Fibroblast of skin of abdomen (primary cell): ENCODE measurements at places on chromosomes 7 and 10.
A peak's percentile ranks its signal among the peaks of the same experiment; 100 is the strongest.

- no peak for DNase-seq
These were observed 254.3 kb downstream of the CDK14 start for GRCh38 chr7:90850471-90850870.

- DNase-seq = peak; percentile 87
These were observed 34.3 kb upstream of the TMEM26 start for GRCh38 chr10:61487506-61487905.

DNA sequence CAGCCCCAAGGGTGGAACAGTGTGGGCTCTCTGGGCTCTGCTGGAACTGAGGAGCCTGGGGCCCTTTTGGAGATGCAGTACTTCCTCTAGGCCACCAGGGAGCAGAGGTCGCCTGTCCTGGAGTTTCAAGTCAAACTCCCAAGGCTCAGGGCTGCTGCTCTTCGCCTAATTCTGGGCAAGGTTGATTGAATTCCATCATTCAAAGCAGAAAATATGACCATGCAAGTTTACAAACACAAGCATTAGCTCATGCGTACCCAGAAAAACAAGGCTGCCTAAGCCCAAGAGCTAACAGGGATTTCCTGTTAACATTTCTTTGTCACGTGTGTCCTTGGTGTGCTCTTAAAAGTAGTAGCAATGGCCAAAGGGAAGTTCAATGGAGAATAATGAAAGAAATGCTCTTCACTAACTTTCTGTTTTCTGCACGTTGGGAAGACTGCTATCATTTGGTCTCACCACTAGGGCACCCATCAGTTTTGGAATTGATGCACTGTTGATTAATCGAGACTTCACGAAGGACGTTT, 20.1 kb downstream of the LDB3 start:
- peak; percentile 74 for DNase-seq

DNA sequence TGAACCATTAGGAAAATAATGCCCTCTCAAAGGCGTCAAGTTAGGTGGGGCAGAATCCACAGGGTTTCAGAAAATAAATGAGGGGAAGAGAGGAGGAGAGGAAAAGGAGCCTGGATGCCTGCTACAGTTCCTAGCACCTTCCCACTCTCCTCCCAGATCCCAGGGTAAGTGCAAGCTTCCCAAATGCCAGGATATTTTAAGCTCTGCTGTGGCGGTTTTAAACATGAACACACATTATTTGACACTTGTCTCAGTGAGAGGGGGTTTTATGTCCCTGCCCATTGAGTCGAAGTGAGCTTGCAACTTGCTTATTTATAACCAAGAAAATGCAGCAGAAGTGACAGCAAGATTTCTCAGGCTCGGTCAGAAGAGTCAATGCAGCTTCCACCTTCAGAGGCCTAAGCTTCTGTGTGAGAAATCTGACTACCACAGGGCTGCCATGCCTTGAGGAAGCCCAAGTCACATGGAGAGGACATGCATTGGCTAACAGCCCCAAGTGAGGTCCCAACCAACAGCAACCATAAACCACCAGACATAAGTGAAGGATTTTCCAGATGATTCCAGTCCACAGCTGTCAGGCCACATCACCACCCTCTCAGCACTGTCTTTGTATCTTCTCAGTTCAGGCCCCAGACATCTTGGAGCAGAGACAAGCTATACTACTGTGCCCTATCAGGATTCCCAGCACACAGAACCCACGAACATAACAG, 17.9 kb upstream of the BMPER start:
- no peak for DNase-seq

- peak; percentile 17 for DNase-seq
These were observed 1174.3 kb downstream of the GATA3 start for GRCh38 chr10:9228771-9229170.

DNA sequence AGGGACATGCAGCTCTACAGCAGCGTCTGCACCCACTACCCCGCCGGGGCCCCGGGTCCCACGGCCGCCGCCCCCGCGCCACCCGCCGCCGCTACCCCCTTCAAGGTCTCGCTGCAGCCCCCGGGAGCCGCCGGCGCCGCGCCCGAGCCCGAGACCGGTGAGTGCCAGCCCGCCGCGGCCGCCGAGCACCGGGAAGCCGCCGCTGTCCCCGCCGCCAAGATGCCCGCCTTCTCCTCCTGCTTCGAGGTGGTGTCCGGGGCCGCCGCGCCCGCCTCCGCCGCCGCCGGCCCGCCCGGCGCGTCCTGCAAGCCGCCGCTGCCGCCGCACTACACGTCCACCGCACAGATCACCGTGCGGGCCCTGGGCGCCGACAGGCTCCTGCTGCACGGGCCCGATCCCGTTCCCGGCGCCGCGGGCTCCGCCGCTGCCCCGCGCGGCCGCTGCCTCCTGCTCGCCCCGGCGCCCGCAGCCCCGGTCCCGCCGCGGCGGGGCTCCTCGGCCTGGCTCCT, 631 bp downstream of the OTUD1 start:
- peak; percentile 12 for DNase-seq

- DNase-seq = peak; percentile 18
These were observed 6.2 kb upstream of the MBL2 start for GRCh38 chr10:52778511-52779392.

DNA sequence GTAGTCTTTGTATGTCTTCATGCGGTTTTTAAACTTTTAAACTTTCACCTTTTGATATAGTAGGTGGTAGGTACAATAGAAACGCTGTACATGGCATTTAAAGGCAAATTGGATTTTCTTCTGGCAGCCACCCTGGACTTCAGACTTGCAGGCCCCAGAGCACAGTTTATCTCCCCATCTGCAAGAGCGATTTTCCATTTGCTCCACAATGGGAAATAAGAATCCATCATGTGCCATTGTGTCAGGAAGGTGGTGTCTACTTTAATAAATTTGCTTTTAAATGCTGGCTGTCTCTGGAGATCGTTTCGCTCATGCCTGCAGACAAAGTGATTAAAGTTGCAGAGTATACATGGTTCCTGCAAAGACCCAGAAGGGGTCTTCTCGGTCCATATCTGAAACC, 38.9 kb downstream of the UNC5B start:
- no peak for DNase-seq

GRCh38 chr7:104366390-104366789, 38.0 kb downstream of the LHFPL3 start:
- no peak for DNase-seq

GRCh38 chr7:104553074-104553473, 224.7 kb downstream of the LHFPL3 start:
- no peak for DNase-seq

- DNase-seq = no peak
These were observed 9.4 kb downstream of the RNF133 start for GRCh38 chr7:122689346-122690109.

DNA sequence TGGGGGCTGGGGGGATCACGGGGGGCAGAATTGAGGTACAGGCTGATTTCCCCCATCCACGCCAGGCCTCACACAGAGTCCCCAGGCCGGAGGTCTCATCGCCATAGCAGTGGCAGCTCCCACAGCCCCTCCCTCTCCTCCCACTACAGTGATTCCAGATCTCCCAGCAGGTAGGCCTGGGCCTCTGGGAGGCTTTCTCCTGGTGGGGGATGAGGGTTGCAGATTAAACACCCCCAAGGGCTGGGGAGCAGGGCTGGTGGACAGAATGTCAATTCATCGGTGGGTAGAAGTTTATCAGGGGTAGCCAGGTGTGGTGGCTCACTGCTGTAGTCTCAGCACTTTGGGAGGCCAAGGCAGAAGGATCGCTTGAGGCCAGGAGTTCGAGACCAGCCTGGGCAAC, 37.2 kb upstream of the HSPB1 start:
- DNase-seq = no peak

- no peak for DNase-seq
These were observed 43.8 kb downstream of the ADAMTS14 start for GRCh38 chr10:70715853-70716795.

GRCh38 chr7:137992104-137992549, 9.8 kb downstream of the CREB3L2 start:
- DNase-seq = peak; percentile 67

GRCh38 chr7:28390426-28390825, 21.9 kb upstream of the CREB5 start:
- DNase-seq = no peak

DNA sequence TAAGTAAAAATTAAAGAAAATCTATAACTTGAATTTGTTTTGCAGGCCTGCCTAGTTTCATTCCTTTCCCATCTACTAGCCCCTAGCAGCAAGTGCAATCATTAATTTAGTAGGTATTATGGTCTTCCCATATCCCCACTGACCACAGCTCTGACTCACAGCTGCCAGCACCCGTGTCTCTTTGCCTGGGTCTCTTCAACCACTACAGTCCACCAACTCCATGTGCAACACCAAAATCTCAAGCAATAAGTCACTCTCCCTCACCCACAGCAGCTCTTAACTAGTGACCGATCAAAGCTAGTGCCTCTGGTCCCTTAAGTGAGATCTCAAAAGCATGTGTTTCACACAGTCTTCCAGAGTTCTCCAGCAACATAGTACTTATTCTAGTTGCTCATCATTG, 26.0 kb upstream of the THSD7A start:
- DNase-seq = no peak

DNA sequence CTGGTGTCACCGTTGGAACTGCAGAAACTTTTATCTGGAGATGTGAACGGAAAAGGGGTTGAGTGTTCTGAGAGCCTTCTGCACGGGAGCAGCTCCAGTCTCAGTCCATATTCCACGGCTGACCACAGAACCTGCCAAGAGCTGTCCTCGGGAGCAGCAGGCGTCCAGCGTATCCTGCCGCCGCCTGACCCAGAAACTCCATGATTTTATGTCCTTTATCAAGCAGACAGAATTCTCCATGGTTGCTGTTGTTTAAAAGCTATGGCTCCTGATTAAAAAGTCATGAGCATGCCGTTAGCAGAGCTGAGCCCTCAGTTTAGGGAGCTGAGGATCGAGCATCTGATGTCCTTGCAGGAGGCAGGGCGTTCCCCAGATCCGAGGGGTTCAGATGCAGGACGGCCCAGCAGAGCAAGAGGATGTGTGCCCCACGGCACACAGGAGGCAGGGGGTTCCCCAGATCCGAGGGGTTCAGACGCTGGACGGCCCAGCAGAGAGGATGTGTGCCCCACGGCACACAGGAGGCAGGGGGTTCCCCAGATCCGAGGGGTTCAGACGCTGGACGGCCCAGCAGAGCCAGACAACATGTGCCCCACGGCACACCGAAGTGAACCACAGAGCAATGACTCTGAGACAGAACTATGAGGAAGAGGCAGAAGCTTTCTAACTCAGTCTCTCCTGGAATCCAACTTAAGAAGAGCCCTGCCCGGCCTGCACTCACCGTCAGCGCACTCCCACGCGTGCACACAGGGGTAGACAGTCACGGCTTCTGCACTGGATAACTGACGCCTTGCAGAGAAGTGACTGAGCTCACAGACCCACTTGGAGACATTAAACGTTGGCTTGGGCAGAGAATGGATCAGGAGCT, 96.4 kb downstream of the WDR37 start:
- DNase-seq = no peak

DNA sequence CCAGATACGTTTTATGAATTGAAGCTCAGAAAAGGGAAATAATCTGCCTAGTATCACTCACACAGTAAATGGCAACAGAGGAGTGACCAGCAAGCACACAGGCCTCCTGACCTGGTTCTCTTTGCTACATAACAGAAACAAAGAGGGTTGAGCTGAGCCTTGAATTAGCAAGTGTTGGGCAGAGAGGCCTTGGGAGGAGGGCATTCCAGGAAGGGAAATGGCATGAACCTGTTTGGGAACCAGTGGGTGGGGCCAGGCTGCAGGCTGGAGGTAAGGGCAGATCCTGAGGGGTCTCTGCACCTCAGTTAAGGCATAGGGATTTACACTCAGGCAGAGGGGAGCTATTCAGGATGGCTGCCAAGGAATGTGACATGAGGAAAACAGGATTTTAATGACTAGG, 24.8 kb upstream of the CYCS start:
- DNase-seq = no peak

- no peak for DNase-seq
These were observed 164.3 kb downstream of the CREB5 start for GRCh38 chr7:28576656-28577055.

GRCh38 chr10:90745565-90745964, 112.3 kb downstream of the HTR7 start:
- DNase-seq = no peak

DNA sequence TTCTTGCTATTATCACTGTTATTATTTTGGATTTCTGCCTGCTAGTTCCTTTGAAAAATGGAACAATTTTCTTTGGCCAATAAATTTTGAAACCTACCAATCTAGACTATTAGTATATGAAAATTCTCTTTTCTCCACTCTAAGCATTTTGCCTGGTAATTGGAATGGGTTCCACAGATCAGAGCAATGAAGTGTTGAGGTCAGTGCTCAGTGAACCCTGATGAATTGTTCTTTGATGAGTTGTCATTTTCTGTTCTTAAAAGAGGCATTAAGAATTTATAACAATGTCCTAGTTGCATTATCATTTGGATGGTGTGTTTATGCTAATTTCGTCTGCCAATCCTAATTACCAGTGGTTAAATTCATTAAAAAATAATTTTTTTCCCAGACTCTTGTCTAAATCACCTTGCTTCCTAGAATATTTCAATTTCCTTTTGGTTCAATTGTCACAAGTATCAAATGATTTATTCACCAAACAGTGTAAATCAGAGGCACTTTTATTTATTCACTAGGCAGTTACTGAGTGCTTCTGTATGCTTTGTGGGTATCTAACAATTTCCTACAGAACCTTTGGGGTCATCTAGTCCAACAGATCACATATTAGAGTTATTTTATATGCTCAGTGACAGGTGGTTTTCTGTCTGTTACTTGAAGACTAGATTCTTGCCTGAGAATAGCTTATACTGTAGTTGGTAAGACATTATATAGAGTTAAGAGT, 239.0 kb downstream of the DNAJB9 start:
- no peak for DNase-seq

DNA sequence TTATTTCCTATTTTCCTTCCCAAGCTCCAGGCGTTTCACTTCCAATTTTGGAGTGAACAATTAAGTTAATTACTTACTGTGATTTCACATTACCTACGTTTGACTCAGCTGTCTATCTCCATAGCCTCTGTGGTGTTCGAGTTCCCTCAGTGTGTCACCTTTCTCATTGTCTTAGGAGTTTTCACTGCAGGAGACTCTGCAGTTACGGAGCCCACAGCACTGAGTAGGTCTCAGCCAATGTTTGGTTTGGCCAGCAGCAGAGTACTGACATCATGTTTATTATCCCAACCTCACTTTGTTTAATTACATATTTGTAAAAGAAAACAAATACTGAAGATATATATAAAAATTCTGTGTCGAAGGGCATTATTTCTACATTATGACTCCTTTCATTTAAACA, 1123.9 kb downstream of the CNTNAP2 start:
- DNase-seq = no peak

- no peak for DNase-seq
These were observed 13.8 kb downstream of the LRRN3 start for GRCh38 chr7:111104710-111105109.

- DNase-seq = no peak
These were observed 4.5 kb downstream of the NDUFA5 start for GRCh38 chr7:123553159-123553558.
